ENCODE measurements at places on chromosomes 12 and 14. TPM values are rescaled to one million over a fixed set of nuclear protein-coding genes. Genes with fewer than 3 reads are reported as not detected.

DNA sequence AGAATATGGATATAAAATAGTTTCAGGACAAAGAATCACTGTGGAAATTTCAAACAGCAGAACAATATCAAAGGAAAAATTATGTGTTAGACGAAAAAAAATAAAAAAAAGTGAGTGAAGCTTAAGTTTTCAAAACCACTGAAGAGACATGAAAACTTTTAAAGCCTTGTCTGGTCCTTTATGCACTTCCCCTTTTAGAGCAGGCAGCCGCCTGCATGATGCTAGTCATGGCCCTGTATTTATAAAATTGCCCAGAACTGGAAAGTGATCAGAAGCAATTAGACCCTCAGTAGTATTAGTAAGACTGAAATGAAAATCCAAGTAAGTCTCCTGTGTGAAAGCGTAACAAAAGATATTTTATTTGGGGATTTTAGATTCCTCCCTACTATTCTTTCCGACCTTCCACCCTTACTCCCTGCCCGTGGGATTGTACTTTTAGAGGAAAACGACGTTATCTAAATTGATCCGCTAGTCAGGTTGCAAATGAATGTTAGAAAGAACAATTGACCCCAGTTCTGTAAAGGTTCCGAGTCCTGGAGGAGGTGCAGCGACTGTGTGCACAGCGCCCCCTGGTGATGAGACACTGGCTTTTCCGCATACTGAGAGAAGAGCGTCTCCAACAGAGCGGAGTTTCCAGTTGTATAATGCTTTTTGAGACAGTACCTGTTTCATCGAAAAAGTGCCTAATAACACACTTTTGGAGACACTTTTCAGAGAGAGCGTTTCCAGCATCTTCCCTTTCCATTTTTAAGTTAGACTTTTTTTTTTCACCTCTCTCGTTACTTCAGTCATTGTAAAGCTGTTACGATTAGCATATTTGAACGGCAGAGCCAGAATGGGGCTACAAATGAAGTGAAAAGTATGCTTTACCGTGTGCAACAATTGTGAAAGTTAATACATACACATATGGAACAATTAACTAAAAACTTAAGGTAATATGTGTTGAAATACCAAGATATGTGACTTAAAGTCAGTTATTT, 12.4 kb downstream of the MGST1 start:
- peak; percentile 25 for DNase-seq

Gene RNASE11
- not detected for total RNA-seq

- DNase-seq: no peak
Observed at GRCh38 chr12:51822956-51823355, 25.6 kb downstream of the FIGNL2 start.

DNA sequence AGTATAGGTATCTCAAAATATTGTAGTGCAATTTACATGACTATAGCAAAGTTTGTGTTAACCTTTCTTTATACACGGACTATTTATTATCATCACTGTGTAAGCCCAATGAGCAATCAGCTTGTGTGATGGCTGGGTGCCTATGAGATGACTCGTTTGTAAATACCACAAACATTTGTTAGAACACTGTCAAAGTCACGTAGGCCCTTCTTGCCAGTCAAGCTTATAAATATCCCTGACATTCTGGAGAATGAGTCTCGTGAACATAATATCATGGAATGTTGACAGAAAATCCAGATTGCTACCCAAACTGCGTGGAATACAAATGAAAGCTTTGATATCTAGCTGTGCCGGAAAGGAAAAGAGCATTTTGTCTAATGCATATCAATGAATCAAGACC, 648.3 kb upstream of the MDGA2 start:
- peak; percentile 43 for DNase-seq

DNA sequence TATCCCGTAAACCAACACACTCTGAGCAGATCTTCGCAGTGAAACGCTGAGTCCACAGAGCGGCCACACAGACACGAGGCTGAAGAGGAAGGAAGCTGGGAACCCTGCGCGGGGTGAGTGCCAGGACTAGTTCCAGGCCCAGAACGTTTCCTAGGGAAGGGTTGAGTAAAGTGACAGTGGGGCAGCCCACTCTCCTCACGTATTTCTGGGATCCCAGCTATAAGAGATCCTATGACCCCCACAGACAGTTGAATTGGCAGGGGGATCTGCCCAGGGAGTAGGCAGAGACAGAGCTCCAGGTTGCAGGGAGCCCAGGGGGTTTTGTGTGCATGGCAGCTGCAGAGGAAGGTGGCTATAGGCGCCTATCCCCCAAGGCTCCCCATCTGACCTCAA, 51.1 kb downstream of the GTF2A1 start:
- DNase-seq: peak; percentile 11

GRCh38 chr12:22014041-22014782, 31.8 kb upstream of the CMAS start:
- DNase-seq: no peak

GRCh38 chr12:67760586-67761275, 112.2 kb downstream of the DYRK2 start:
- DNase-seq: no peak

GRCh38 chr12:79637093-79637492, 53.7 kb downstream of the PAWR start:
- DNase-seq: no peak

All from mammary epithelial cell (primary cell).